ENCODE measurements at places on chromosomes 3 and 15. TPM values are rescaled to one million over a fixed set of nuclear protein-coding genes. Genes with fewer than 3 reads are reported as not detected.

DNA sequence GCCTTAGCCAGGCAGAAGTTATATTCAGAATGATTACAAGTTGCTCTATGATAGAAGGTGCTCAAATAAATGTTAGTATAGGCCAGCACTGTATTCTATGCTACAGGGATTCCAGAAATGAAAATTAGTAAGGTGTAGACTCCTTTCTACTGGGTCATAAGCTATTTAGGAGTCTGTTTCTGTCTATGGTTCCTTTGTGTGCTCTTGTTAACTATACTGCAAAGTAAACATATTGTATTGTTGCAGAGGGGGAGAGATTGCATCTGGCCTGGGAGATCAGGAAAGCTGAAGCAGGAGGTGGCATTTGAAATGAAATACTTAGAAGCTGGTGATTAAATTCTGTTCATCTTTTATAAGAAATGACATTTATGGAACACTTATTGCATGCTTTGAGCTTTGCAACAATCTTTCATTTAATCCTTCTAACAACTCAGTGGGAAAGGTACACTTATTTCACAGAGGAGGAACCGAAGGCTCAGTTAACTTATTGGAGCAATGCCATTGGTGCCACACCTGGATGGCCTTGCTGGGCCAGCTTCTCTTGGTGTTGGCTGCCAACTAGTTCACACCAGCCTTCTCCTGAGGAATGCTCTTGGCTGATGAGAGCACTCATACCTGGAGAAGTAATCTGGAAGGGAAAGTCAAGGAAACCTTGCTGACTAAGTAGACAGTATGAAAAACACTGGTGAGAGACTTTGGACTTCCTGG, 39.1 kb downstream of the ABHD5 start:
- no peak for DNase-seq

FAM98B gene
- total RNA-seq, result 13.0 TPM

DNA sequence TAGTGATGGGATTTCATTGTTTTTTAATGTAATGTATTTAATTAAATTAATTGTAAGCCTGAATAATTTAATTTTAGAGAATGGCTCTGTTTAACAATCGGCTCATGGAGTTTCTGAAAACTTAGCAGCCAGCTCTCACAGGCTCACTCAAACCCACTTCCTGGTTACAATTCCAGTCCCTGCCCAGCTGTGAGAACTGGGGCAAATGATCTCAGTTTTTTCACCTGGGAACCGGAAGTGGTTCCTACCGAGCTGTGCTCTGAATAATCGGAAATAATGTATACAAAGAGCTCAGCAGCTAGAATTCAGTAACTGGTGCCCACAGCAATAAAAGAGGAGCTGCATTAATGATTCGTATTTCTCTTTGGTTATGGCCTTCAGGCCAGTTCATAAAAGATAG, 244.3 kb upstream of the MCTP2 start:
- DNase-seq, result no peak

QRICH1 gene
- total RNA-seq, result 121 TPM

DNA sequence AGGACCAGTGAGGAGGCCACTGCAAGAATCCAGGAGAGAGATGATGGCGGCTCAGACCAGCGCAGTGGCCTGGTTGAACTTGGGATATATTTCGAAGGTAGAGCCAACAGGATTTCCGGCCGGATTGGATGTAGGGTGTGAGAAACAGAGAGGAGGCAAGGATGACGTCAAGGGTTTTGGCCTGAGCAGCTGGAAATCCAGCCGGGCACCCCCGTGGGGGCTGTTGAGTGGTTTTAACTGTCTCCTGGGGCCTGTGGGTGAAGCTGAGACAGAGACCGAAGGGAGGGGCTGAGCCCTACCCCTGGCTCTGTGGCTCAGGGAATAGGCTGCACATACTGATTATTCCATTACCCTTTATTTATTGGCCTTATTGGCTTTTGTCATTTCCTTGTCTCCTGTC, 45.7 kb downstream of the EXOG start:
- peak; percentile 28 for DNase-seq

- DNase-seq, result no peak
Measured at GRCh38 chr3:143584474-143584873, 263.8 kb downstream of the SLC9A9 start.

PLA1A gene
- total RNA-seq, result 0.20 TPM

DNA sequence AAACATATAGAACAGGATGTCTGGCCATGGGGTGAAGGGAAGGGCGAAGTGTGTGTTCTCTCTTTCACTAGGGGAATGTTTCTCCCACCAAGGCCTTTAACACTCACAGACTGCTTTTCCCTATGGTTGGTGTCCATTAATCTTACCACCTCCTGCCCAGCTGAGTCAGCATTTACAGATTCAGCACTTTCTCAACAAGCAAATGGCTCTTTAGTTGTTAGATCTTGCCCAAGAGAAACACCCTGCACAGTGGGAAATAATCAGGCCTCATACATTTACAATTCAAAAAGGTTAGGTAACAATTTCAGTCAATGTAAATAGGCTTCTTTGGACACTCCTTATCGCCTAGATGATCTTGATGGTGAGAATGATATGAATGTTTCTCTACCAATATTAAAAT, 418.2 kb downstream of the EPHA3 start:
- DNase-seq, result no peak

- no peak for DNase-seq
Measured at GRCh38 chr3:4398941-4399245, 68.2 kb downstream of the SUMF1 start.

KIF7 gene
- total RNA-seq, result 2.9 TPM

GRCh38 chr15:26841514-26841913, 25.3 kb upstream of the GABRA5 start:
- no peak for DNase-seq

PRR23C gene
- not detected for total RNA-seq

- no peak for DNase-seq
Measured at GRCh38 chr3:33089515-33089914, 7.4 kb downstream of the GLB1 start.

DNA sequence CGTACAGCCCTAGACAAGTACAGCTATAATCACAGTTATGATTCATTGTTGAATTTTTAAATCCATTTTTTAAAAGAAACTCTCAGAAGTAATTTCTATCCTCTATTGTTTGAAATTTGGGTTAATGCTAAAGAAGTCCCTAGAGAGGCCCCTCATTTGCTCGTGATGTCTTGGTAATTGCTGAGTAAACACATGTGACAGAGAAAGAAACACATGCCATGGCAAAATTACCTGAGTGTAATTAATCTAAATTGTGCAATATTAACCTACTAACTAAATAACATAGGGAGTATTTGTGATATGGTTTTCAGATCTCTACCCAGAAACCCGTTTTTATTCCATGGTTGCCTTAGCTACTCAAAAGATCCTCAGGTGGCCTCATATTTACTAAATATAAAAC, 10.8 kb downstream of the NEK10 start:
- no peak for DNase-seq

- no peak for DNase-seq
Measured at GRCh38 chr3:48423241-48423882, 6.5 kb downstream of the PLXNB1 start.

ACTC1 gene
- total RNA-seq, result not detected

DNA sequence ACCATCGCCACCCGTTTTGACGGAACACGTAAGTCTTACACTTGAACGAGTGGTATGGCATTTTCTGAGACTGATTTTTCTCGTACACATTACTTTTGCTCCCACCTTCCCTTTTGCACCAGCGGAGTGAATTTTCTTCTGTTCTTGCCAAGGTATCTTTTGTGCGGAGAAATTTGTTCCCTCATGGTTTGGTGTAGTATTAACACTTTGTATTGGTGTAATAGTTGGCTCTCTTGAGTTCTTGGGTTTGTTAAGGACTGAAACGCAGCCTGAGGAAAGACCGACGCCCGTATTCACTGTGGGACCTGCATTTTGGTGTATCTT, 420 bp downstream of the KCNH8 start:
- DNase-seq, result no peak

PPP4R2 gene
- 74.0 TPM for total RNA-seq

EOMES gene
- total RNA-seq, result not detected

- peak; percentile 89 for DNase-seq
Measured at GRCh38 chr3:59424268-59425010, 374.6 kb upstream of the CFAP20DC start.

GOLGA8T gene
- total RNA-seq, result not detected

INSYN1 gene
- not detected for total RNA-seq

DNA sequence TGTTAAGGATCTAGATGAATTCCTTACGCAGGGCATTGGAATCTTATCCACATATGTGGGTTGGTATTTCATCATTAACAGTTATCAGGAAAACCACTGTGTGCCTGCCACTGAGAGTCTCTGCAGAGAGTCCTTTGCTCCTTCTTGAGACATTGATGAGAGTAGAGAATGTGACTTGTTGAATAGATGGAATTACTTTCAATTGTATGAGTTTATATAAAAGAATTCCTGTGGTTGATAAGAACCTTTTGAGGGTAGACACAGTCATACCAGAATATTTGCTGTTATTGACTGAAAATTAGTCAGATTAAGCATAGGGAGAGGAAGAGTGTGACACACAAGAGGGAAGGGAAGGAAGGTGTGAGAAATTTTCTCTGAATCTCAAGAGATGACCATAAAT, 30.8 kb downstream of the ARHGEF26 start:
- peak; percentile 24 for DNase-seq

GRCh38 chr15:74709011-74709410, 13.2 kb upstream of the EDC3 start:
- DNase-seq, result no peak

FBXL2 gene
- 9.5 TPM for total RNA-seq

GRCh38 chr3:9778143-9779074, 8.7 kb upstream of the CAMK1 start:
- DNase-seq, result peak; percentile 35

GRCh38 chr3:99921986-99922385, 104.3 kb downstream of the CMSS1 start:
- DNase-seq, result no peak

- peak; percentile 47 for DNase-seq
Measured at GRCh38 chr3:125140818-125141595, 71.5 kb downstream of the SLC12A8 start.

DNA sequence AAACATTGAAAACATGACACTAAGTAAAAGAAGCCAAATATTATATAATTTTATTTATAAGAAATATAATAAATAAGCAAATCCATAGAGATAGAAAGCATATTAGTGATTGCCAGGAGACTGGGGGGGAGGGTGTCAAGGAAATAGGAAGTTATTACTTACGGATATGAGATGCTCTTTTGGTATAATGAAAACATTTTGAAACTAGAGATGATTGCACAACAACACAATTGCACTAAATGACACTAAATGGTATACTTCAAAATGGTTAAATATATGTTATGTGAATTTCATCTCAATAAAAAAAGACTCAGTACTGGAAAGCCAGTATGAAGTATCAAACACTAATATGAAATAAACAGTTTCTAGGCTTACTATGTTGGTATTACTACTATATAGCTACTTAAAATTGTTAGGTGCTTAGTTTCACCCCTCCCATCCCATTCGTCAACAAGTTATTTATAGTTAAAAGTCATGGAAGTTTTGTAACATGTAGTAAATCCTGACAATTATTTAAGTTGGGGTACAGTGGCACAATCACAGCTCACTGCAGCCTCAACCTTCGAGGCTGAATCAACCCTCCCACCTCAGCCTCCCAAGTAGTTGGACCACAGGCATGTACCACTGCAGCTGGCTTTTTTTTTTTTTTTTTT, 43.7 kb downstream of the STAG1 start:
- no peak for DNase-seq

DNA sequence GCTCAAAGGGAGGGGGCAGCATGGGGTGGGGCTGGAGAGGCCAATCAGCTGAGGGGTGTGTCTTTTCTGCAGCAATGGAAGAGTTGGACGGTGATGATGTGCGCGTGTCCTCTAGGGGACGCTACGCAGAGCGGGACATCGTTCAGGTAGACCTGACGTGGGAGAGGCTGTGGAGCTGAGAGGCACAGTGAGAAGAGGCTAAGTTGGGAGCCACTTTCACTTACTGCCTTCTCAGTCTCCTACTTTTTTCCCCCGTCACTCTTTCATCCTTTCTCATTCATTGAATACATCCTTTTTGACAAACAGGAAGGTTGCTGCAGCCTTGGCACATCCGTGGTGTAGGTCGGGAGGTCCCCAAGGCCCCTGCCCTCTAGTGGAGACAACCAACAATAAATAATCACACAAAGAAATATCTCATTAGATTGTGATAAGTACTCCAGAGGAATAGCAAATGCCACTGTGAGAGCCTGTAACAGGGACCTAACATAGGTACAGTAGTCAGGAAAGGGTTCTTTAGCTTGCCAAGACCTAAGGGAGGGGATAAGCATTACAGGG, 4.4 kb upstream of the BRPF1 start:
- DNase-seq, result peak; percentile 49

- no peak for DNase-seq
Measured at GRCh38 chr3:30581067-30581585, 25.3 kb upstream of the TGFBR2 start.

DNA sequence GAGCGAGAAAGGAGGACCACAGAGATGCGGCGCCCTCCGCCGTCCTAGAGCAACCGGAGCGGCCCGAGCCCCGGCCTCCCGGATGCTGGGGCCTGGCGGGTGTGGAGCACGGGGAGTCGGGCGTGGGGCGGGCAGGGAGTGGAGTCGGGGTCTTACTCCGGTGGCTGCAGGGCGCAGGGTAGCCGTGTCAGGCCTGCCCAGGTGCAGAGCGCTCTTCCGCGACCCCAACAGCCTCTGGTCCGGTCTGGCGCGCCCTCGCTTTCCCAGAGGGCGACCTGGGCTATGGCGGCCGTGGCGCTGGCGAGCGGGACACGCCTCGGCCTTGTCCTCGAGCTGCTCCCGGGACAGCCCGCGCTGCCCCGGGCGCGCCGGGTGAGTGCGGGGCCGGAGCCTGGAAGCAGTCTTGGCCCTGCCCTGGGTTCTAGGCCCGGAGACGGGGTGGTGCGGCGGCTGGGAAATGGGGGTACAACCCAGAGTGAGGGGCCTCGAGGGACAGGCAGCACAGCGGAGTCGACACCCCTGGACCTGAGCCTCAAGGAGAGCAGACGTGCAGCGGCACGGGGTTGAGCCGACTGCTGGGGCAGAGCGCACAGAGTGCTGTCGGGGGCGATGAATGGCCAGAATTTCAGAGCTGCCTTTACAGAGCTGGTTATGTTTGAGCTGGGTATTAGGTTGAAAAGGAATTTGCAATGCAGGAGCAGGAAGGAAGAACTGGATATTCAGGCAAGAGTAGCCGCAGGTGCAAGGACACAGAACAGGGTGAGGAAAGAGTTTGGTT, at the start of gene ZNF662:
ZNF662 (plus strand) TSS at position 73 of the 778 bp plus-strand sequence. CDS start 1,973 bp downstream, outside the sequence.
- DNase-seq, result peak; percentile 27

- no peak for DNase-seq
Measured at GRCh38 chr3:162538491-162538890, 1041.9 kb downstream of the OTOL1 start.

CCR8 gene
- not detected for total RNA-seq

- no peak for DNase-seq
Measured at GRCh38 chr3:194610689-194611088, 22.5 kb downstream of the TMEM44 start.

YEATS2 gene
- 32.0 TPM for total RNA-seq

ITIH4 gene
- total RNA-seq, result 0.68 TPM
